ENCODE measurements at places on chromosomes 2 and 18.
A peak's percentile ranks its signal among the peaks of the same experiment; 100 is the strongest.

GRCh38 chr2:39513641-39514094, 76.6 kb upstream of the MAP4K3 start:
- DNase-seq, result peak; percentile 73

DNA sequence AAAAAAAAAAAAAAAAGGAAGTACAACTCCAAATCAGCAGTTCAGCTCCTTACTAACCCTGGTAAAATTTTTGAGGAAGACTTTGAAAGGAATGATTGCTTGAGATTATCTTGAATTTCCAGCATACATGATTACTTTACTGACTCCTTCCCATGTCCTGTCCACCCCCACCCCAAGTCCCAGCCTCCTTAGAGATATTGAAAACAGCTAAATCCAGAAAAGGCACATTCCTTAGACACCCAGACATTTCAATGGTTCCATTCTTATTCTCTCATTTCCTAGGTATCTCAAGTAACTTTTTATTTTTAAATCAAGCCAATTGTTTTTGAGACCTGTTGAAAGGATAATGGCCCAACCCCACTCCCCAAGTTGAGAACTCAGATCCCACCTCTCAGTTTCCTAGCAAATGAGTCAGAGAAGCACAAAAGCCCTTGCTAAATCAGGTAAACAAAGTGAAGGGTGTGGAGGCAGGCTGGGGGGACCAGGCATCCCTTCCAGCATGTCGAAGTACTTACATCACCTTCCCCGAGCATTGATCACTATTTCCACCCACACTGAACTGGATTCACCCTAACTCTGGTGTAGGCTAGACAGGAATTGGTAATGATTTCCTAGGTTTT, 95.4 kb upstream of the FZD7 start:
- DNase-seq, result no peak

- DNase-seq, result no peak
Measured at GRCh38 chr2:65215946-65216345, 11.7 kb upstream of the ACTR2 start.

DNA sequence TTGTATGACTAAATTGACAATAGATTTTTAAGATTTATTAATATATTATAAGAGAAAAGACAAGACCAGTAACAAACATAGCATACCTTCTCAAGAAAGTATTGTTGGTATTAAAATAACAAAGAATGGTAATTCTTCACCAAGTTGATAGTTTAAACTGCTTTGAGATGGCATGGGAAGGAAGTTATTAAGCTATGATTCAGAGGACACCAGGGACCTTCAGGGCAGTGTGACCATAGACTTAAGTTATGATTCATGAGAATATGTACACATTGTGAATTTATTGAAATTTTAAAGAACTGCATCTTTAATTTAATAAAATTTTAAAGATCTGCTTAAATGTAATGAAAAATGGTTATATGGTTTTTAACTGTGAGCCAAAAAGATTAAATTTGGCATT, 205.7 kb downstream of the DSEL start:
- no peak for DNase-seq

- no peak for DNase-seq
Measured at GRCh38 chr2:115294999-115295398, 852.6 kb downstream of the DPP10 start.

- no peak for DNase-seq
Measured at GRCh38 chr2:127658146-127658545, 12.2 kb downstream of the GPR17 start.

DNA sequence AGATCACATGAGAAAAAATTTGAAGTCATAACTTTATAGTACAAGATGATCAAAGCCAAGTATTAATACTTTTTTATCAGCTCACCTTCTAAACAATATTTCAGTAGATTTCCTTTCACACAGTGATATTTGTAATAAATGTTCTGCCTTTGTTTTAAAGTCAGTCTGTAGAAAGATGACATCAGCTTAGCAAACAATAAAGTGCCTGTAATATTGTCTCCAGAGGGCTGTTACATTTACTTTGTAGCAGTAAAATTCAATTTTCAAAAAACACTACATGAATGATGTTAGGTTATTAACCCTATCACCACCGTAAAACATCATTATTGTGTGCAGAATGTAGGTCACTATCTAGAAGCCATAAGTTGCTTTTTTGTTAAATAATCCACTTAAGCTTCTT, 49.6 kb downstream of the ZEB2 start:
- no peak for DNase-seq

DNA sequence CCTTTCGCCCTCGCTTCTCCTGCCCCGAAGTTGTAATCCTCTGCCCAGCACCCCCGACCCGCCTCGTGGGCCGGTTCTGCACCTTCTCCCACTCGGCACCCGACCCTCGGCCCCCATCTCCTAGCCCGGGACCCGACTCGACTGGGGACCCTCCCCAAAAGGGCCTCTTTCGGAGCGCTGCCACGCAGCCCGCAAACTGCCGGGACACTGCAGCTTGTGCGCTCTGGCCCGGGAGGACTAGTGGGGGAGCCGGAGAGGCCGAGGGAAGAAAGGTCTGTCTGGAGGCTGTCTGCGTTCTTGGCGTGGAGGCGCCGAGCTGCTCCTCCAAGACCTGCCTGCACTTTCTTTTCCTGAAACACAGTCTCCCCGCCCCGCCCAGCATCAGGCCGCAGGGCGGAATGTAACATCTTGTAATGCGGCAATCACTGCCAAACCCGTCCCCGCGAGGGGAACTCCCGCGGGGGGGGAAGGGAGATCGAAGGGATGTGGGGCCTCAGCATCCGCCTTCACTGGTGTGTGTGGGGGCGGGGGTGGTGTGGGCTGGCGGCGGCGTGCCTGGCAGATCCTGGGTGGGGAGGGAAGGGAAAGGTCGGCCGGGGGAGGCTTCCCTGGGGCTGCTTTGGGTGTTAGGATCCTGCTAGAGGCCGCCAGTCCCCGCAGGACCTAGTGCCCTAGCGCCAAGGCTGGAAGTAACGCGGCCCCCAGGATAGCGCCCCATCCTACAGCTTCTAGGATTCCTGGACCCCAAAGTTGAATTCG, 7.4 kb downstream of the DLX2 start:
- DNase-seq, result peak; percentile 64

GRCh38 chr2:161956738-161957137, 117.3 kb downstream of the DPP4 start:
- DNase-seq, result no peak

DNA sequence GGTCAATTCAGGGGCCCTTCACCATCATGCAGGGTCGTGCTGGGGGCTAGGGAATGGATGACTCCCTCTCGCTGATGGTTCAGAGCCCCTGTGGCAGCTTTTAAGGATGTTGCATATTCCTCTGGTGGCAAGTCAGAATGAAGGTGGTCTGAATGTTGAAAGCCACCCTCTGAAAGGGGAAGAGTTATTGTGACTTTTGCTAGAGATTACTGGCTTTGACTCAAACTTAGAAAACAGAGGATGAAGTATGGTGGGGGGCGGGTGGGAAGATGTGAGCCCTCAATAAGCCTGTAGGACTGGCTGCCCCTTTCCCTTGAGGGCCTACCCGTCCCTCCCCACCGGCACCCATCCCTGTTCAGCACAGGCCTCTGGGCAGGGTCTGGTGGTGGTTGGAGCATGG, 23.2 kb downstream of the MC2R start:
- no peak for DNase-seq

GRCh38 chr2:176533505-176534193, 264.4 kb downstream of the MTX2 start:
- DNase-seq, result no peak

DNA sequence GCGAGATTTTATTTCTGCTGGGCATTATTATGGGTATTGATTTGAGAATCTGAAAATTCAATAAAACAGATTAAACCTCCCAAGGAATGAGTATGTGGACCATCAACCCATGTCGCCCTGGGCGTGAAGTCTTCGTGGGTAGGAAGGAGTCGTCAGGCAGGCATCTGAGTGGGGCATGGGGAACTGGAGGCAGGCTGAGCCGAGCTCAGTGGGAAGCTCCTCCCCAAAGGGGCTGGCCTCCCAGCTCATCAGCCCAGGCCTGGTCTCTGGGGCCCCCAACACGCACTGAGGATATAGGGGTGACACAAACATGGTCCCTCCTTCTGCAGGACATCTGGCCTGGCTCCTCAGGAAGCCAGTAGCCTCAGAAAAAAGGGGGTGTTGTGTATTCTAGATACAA, 265.2 kb downstream of the TFCP2L1 start:
- no peak for DNase-seq

- DNase-seq, result no peak
Measured at GRCh38 chr2:77520641-77521547, 1.3 kb downstream of the LRRTM4 start.

GRCh38 chr2:213237251-213237650, 47.0 kb upstream of the SPAG16 start:
- DNase-seq, result no peak

GRCh38 chr18:59540780-59541179, 156.4 kb downstream of the CCBE1 start:
- DNase-seq, result no peak

DNA sequence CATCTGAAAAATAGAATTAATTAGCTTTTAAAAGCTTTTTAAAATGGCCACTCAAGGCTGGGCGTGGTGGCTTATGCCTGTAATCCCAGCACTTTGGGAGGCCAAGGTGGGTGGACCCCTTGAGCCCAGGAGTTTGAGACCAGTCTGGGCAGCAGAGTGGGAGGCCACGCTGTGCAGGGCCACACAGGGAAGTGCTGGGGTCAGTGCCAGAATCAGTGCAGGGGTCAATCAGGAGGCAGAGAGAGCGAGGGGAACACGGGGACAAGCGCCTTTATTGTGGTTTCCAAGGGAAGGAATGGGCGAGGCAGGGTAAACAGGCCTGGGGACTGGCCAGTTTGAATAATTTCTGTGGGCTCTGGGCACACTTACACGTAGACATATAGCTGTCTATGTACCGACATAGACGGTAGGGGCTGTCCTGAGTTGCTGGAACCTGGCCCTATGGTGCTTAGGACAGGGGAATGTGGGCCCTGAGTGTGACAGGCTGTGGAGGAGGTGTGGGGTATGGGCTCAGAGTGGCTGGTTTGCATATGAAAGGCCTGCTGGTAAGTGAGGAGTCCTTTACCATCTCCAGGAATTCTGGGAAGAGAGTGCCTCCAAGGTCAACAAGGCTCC, 42.9 kb downstream of the DYSF start:
- DNase-seq, result no peak

- DNase-seq, result peak; percentile 36
Measured at GRCh38 chr2:53913721-53914120, 54.0 kb upstream of the GPR75 start.

DNA sequence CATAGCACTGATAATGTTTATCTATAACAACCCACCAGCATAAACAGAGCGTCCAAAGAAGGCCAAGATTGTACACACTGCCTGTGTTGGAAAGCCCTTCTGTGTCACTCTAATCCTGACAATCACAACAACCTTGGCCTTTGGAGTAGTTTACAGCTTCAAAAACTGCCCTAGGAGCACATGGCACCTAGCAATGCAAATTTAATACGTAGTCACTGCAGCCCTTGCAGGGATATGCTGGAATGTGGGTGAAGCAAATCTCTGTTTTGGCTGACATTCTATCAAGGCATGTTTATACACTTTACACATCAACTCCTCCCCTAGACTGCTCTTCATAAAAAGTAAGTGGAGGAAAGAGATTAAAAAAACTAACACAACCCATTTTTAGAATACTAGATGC, 66.8 kb downstream of the GRB14 start:
- DNase-seq, result no peak

GRCh38 chr18:62105376-62105775, 81.5 kb downstream of the PIGN start:
- DNase-seq, result no peak

DNA sequence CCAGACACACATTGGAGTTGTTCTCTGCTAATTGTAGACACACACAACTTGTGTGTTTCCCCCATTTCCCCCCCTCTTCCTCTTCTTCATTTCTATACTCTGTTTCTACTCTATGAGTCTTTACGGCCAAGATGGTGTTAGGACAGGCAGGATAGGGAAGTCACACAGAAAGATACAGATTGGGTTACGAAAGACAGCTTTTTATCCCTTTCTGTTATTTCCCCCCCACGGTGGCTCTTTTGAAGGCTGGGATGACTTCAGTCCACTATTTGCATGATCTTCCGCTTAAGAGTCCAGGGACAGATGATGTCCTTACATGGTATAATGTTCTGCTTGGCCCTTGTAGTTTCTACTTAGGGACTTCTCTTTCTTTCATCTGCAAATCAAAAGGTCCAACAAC, 1.6 kb upstream of the EMILIN2 start:
- DNase-seq, result no peak

- DNase-seq, result no peak
Measured at GRCh38 chr2:28032816-28033215, 142.3 kb downstream of the BABAM2 start.

DNA sequence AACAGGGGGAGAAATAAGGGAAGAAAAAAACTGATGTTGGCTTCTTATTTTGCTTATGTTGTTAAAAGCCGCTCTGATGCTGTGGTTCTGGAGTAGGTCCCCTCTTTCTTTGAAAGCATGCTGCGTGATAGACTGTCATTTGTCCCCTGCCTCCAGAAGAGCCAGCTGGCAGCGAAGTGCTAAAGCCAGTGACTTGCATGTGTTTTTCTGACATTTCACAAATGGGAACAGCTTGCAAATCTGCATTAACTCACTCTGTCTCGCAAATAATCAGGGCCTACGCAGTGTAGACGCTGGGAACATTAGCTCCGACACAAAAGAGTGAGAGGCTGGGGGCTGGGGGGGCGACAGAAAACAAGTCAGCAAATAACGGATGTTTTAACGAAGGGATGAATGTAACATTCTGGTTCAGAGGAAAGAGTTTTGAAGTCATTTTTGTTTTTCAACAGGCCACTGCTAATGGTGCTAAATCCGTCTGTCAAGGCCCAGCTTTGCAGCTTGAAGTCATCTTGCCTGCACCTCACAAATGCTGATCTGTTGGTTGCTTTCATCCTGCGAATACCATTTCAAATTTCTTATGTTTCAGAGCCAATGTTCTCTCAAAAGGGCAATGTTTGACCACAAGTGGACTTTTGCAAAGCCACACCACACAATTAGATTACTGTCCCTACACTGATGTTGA, 68.8 kb upstream of the PIK3C3 start:
- no peak for DNase-seq

DNA sequence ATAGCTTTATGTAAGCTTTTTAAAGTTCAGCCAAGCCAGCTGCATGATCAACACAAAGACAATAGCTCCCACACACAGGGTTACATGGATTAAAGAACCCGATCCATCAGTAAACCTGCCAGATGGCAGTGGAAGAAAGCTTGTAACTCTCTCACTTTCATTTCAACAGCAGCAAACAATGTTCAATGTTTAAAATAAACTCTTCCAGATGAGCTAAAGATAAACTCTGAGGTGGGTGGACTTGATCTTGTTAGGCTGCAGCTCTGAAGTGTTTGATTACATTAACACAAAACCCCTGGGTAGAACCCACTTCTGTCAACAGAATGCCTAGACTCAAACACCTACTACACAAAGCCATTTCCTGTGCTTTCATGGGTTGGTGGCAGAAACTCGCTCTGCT, 13.9 kb downstream of the RDH14 start:
- no peak for DNase-seq

- DNase-seq, result no peak
Measured at GRCh38 chr2:135825550-135826176, 11.3 kb downstream of the LCT start.

- no peak for DNase-seq
Measured at GRCh38 chr2:113692698-113693428, 63.6 kb downstream of the SLC35F5 start.

GRCh38 chr2:195307751-195308150, 349.3 kb upstream of the SLC39A10 start:
- no peak for DNase-seq

All from activated naive CD8-positive, alpha-beta T cell treated with anti-CD3 and anti-CD28 coated beads, Interleukin-2, amount 50 U/mL, for 24 hours (primary cell).